Muscle of leg (tissue), 16 donors: ENCODE measurements at places on chromosomes 13 and 19.
A peak's percentile ranks its signal among the peaks of the same experiment; 100 is the strongest.

GRCh38 chr19:47230921-47231214 is at the start of gene BBC3:
Gene BBC3 (minus strand): TSS chr19:47231199. CDS start chr19:47228431, 2,768 bp downstream.
- DNase-seq = no peak

DNA sequence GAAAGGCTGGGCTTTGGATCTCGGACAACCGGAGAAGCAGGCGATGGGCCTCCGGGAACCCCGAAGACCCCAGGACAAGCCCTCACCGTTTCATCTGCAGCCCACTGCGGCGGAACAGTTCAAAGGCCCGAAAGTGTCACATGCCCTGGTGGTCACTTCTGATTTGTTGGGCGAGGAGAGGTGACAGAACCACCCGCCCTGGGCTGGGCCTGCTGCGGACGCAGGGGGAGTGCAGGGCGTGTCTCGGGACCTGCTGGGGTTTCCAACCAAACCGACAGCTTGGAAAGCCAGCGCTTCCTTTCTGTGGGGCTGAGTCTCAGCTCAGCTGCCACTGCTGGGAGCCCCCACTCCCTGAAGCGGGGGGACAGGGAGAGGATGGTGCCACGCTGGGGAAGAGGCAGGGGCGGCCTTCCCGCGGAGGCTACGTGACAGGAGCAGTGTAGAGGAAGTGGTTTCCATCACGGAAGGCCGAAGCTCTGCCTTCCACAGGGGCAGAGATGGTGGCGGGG is 22.8 kb upstream of the ZBTB7A start:
- DNase-seq = no peak

DNA sequence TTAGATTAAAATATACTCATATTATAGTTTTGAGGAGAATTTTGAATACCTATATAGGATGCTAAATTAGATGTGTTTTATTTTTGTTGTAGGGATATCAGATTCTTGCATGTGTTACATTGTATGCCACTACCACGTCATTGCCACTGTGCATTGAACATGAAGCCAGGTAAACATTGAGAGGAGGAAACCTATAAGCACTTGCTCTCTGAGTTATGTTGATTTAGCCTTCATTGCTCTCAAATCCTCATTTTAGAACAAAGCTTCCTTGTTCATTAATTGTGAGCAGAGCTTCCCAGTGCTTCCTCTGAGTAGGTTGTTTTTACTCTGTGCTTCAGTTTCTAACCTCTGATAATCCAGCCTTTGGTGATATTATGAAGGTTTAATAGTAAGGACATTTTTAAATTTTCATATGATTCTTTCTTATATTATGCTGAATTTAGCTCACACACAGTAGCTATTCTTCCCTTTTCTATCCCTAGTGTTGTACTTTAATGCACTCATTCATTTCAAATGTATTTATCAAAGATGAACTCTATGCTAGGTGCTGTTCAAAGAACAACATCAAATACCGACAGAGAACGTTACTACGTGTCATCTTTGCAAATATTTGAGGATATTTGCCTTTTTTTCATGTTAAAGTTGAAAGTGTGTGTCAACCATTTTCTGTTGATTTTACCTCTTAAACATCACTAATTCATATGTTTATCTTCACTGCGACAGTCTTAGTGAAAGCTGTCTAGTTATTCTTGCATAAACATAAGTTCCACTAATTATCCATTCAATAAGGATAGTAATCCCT is 1448.0 kb upstream of the MIR17HG start:
- no peak for DNase-seq

GRCh38 chr13:27367570-27367969 is 56.8 kb upstream of the GTF3A start:
- DNase-seq = no peak

DNA sequence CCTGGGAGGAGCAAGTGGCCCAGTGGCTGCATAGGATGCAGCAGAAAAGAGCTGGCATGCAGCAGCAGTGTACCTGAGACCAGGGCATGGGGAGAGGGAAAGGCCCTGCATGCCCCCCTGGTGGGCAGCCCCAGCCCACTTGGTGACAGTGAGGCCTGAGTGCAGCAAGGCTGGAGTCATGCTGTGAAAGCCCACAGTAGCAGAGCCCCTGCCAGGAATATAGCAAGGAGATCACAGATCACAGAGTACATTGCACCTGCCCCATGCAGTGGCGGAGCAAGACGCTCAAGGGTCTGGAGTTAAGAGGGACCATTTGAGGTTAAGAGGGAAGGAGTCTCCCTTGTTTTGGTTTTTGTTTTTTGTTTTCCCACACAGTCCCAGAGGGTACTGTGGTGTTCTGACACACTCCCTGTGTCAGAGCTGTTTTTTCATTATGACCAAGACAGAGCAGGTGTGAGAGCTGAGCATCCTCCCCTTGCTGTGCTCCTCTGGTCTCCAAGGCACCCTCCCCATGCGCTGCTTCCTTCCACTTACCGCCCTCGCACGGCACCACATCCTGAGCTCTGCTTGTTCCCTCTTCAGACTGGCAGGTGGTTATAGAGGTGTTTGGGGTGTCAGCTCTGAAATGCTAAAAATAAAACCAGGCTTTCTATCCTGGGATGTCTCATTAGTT is 85.0 kb upstream of the UBL3 start:
- no peak for DNase-seq

DNA sequence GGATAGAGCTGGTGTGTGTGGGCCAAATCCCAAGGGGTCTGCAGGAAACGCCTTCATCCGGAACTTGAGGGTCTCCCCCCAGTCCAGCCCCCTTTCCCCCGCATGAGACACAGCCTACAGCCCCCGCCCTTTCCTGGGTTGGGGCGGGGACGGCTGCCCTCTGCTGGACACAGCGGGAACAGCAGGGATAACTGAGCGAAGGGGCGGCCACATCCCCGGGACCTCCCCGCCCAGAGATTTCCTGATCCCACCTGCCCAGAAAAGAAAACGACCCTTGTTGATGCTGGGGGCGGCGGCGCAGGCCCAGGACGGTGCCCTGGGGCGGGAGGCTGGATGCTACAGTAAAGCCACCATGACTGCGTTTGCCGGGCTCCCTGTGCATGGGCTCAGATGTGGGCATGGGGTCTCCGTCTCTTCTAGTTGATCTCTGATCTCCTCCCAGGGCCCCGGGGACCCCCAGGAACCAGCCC is 14.2 kb downstream of the ONECUT3 start:
- DNase-seq = peak; percentile 56

DNA sequence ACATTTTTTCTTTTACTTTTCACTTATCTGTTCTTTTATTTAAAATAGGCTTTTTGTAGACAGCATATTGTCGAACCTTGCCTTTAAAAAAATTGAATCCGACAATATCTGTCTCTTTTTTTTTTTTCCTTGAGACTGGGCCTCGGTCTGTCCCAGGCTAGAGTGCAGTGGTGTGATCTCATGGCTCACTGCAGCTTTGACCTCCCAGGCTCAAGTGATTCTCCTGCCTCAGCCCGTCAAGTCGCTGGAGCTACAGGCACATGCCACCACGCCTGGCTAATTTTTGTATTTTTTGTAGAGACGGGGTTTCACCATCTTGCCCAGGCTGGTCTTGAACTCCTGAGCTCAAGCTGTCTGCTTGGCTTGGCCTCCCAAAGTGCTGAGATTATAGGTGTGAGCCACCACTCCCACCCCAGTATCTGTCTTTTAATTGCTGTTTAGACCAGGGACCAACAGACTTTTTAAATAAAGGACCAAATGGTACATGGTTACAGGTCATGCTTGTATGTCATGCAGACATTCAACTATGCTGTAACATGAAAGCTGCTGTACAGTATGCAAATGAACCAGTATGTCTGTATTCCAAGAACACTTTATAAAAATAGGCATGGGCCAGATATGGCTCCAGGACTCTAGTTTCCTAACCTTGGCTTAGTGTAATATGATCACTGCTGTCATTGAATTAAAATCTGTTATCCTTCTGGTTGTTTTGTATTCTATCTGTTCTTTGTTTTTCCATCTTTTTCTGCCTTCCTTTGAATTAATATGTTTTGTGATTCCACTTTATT is 80.3 kb downstream of the GJA3 start:
- no peak for DNase-seq

- no peak for DNase-seq
Observed at GRCh38 chr13:106565127-106565775, 2.7 kb downstream of the ARGLU1 start.

DNA sequence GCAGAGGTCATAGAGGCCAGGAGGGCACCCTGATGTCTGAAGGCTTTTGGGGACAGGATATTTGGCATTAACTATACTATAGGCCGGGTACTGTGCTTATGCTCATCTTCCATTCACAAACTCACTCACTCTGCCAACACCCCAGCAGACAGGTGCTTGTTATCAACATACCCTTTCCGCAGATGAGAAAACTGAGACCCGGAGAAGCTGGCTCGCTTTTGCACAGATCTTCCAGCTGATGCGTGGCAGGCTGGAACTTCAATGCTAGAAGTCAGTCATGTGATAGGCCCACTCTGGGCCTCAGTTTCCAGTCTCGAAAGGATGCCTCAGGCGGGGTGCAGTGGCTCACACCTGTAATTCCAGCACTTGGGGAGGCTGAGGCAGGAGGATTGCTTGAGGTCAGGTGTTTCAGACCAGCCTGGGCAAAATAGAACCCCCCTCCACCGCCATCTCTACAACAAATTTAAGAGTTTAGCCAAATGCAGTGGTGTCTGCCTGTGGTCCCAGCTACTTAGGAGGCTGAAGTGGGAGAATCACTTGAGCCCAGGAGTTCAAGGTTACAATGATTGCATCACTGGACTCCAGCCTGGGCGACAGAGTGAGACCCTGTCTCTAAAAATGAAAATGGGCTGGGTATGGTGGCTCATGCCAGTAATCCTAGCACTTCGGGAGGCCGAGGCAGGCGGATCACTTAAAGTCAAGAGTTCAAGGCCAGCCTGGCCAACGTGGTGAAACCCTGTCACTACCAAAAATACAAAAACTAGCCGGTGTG is 9.5 kb downstream of the CNN1 start:
- no peak for DNase-seq

DNA sequence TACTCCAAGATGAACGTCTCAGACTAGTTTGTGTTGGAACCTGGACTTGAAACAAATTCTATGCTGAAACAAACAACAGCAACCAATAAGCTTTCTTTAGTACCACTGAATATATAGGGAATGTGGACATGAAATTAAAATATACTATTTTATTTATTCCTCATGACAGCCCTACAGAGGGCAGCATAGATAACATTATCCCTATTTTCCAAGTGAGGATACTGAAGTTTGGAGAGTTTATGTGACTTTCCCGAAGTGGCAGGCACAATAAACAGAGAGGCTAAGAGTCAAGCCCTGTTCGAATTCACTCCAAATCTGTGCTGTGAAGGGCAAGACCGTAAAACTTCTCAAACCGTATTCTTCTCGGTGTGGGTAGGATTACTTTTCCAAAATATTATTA is 509.9 kb upstream of the GPC6 start:
- DNase-seq = peak; percentile 38

- DNase-seq = peak; percentile 47
Observed at GRCh38 chr19:17418710-17419109, 1.1 kb upstream of the MVB12A start.

DNA sequence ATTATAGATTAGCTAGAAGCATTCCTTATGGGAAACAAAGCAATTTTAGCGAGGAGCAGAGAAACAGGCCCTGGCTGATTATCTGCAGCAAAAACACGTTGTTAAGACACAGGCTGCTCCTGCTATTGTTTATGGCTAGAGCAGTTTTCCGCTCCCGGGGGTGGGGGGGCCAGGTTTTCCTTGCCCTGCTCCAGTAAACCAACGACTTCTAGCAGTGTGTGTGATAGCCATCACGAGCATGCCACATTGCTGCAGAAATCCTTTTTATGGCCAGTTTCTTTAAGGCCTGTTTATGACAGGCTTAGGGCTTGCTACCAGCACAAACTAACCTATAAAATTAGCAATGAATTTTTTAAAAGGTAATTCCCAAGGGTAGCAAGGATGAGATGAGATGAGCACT is 18.4 kb upstream of the IL17D start:
- no peak for DNase-seq

DNA sequence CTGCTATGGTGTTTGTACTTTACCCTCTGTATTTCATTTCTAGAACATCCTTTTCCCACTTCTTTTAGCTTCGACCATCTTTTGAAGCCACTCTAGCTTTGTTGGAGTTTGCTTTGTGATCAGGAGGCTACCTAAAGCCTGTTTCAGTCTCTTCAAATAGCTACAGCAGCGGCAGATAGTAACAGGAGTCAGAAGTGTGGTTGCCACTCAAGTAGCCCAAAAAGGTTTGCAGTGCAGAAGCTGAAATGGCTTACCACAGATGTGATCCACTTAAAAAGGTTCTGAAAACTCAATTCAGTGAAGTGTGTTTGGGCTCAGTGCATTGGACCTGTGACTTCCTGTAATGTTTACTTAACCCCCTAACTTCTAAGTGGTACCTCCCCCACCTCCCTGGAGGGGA is 26.2 kb downstream of the WASF3 start:
- no peak for DNase-seq

- DNase-seq = no peak
Observed at GRCh38 chr19:6011794-6012193, 33.9 kb upstream of the RANBP3 start.

- peak; percentile 80 for DNase-seq
Observed at GRCh38 chr13:114025714-114026431, 52.0 kb upstream of the C13orf46 start.

DNA sequence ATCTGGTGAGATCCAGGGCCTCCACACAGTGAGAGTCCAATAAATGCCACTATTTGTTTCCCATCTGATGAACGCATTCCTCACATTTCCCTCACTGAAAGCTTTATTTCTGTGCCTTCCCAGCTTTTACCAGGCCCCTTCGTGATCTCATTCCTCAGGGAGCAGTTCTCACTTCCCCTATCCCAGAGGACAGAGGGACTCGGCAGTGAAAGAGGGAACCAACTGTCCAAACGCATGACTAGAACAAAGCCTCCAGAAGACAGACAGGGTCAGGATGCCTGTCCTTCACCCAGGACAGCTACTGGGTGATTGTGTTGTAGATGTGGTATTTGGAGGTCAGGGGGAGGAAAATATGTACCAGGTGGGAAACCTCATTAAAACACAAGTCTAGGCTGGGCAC is 2.0 kb upstream of the ZBTB45 start:
- no peak for DNase-seq

- no peak for DNase-seq
Observed at GRCh38 chr13:78759704-78760103, 100.7 kb upstream of the OBI1 start.

- no peak for DNase-seq
Observed at GRCh38 chr19:54081032-54081431, at the start of gene TARM1. Gene TARM1 (minus strand): TSS chr19:54081365. CDS start chr19:54081340, 25 bp downstream.

- DNase-seq = no peak
Observed at GRCh38 chr13:26246154-26246553, 7.8 kb upstream of the CDK8 start.

GRCh38 chr13:26474286-26474685 is 83.2 kb upstream of the WASF3 start:
- DNase-seq = no peak

DNA sequence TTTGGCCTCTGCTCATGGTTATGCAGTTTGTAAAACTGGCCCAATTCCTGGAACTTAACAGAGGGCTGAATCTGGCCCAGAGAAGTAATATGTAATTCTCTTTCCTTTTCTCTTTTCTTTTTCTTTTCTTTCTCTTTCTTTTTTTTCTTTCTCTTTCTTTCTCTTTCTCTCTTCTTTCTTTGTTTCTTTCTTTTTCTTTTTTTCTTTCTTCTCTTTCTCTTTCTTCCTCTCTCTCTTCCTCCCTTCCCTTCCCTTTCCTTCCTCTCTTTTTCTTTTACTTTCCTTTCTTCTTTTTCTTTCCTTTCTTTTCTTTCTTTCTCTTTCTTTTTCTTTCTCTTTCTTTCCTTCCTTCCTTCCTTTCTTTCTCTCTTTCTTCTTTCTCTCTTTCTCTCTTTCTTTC is 88.8 kb upstream of the SLITRK5 start:
- no peak for DNase-seq
